ENCODE measurements at places on chromosomes 11 and 22.

- no peak for DNase-seq
Measured at GRCh38 chr11:44381261-44381660, 71.3 kb upstream of the ALX4 start.

- DNase-seq, result no peak
Measured at GRCh38 chr11:128628686-128629085, 41.3 kb upstream of the ETS1 start.

GRCh38 chr11:287821-288477 is 977 bp upstream of the PGGHG start:
- DNase-seq, result peak; percentile 55

GRCh38 chr11:33089776-33090175 is 50.4 kb downstream of the TCP11L1 start:
- no peak for DNase-seq

- DNase-seq, result no peak
Measured at GRCh38 chr11:88515002-88515401, 177.5 kb upstream of the CTSC start.

DNA sequence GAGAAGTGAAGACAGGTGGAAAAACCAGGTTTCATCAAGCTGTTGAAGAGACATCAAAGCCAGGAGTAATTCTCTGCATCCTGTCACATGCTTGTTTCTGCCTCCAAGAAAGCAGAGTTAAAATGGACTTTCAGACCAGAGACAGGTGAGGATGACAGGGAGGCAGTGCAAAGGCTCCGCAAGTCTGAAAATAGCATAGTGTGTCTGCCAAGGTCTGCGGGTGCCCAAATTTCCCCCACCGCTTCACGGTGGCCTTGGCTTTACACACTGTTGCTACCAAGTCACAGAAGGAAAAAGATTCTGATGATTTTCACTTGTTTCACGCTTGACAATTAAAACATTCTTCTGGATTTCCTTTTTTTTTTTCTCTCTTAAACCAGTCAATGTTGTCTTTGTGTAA is 44.2 kb downstream of the SNX19 start:
- no peak for DNase-seq

GRCh38 chr22:20533879-20534265 is 26.5 kb downstream of the MED15 start:
- DNase-seq, result no peak

DNA sequence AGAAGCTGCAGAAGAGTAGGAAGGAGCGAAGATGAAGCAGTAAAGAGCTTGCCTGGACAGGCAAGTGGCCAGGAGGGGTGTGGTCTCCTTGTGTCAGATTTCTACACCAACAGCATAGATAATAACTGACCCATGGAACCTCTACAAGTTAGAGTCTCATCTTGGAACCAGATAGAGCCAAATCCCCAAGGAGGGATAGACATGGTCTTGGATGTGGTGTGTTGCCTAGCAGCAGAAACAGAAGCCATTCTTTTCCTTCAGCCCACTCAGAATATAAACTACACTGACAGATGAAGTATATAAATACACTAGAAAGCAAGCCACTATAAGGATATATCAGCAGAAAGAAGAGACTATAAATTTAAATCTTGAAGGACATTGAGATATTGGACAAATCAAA is 4.3 kb upstream of the CARD16 start:
- no peak for DNase-seq

GRCh38 chr11:14386895-14387480 is 28.0 kb upstream of the RRAS2 start:
- no peak for DNase-seq

GRCh38 chr11:76543006-76543703 is 98.3 kb downstream of the EMSY start:
- DNase-seq, result no peak

GRCh38 chr11:14242187-14242586 is 116.8 kb downstream of the RRAS2 start:
- no peak for DNase-seq

GRCh38 chr11:61935861-61936260 is 14.3 kb upstream of the BEST1 start:
- DNase-seq, result no peak

DNA sequence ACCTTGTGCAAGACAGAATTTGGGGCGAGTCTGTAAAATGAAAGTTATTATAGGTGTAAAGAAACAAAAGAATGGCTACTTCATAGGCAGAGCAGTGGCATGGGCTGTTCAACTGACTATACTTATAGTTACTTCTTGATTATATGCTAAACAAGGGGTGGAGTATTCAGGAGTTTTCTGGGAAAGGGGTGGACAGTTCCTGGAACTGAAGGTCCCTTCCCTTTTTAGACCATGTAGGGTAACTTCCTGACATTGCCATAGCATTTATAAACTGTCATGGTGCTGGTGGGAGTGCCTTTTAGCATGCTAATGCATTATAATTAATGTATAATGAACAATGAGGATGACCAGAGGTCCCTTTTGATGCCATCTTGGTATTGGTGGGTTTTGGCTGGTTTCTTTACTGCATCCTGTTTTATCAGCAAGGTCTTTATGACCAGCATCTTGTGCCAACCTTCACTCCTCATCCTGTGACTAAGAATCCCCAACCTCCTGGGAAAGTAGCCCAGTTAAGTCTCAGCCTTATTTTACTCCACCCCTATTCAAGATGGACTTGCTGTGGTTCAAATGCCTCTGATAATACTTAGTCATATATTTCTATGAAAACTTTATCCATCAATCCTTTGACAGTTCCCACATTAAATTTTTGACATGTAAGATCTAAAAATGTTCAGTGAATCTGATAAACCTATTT is 118.6 kb downstream of the ARHGAP42 start:
- DNase-seq, result no peak

- no peak for DNase-seq
Measured at GRCh38 chr11:40292721-40293508, 1166.5 kb downstream of the LRRC4C start.

- DNase-seq, result no peak
Measured at GRCh38 chr11:27060816-27061460, 20.3 kb downstream of the BBOX1 start.

GRCh38 chr11:35043936-35044335 is 95.0 kb upstream of the CD44 start:
- no peak for DNase-seq

- no peak for DNase-seq
Measured at GRCh38 chr11:64268025-64268892, 16.2 kb downstream of the BAD start.

DNA sequence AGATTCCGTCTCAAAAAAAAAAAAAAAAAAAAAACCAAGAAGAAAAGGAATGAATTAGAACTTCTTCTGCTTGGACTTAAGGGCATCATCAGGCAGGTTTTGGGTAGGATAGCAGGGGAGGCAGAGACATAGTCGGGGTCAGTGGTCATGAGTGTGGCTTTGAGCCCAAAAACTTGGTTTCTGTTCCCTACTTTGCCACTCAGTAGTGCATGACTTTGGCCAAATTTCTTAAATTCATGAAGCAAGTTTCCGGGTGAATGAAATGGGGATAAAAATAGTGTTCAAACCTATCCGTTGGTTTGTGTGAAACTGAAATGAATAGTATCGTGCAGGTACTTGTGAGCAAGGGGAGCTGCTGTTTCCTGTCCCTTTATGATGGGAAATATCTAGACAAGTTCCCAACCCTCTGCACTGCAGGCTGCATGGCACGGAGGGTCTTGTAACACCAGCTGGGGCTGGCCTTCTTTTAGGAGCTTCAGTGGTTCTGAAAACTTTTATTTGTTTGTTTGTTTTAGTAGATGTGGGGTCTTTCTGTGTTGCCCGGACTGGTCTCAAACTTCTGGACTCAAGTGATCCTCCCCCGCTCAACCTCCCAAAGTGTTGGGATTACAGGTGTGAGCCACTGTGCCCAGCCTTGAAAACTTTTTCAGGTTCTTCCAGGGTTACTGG is 18.4 kb downstream of the NEAT1 start:
- DNase-seq, result no peak

GRCh38 chr11:66133216-66133775 is 63.2 kb downstream of the PACS1 start:
- no peak for DNase-seq

DNA sequence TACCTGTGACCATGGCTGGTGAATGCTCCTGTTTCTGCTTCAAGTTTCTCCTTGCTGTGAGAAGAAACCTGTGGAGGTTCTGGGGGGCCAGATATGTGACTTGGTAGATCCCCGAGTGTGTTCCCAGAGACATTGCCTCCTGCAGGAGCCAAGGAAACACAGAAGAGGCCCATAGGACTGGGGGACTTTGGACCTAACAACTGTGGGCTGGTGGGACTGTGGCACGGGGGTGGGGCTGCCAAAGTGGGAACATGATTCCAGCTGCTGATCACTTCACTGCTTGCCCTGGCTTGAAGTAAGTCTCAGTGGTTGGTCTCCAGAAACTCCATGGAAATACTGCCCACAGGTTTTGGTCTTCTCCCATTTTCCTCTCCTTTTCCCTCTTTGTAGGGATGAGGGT is 4.1 kb upstream of the NR1H3 start:
- no peak for DNase-seq

DNA sequence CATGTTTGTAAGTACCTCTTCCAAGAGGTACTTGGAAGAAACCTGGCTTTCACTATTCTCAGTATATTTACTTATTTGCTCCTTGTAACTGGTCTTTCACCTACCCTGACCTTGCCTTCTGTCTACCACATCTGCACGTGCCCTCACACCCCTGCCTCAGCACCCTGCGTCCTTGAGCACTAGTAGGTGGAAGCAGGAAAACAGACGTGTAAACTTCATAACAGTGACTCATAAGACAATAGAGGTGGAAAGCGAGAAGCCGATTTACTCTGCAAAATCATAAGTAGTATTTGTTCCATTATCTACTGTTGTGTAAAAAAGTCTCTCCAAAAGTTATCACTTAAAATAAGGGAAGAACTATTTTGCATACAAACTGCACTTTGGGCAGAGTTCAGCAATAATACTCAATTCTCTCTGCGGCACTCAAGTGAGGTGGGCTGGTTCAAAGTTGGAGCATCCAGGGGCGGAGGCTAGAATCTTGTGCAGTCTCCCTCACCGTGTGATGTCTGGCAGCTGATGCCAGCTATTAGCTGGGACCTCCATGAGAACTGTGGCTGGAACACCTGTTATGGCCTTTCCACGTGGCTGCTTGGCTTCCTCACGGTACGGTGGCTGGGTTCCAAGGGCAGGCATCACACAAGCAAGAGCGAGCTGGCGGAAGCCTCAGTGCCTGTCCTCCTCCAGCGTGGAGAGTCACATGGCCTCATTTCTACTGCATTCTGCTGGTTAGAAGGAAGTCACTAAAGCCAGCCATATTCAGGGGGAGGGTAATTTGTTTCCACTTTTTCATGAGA is 30.4 kb downstream of the PACS1 start:
- DNase-seq, result no peak

DNA sequence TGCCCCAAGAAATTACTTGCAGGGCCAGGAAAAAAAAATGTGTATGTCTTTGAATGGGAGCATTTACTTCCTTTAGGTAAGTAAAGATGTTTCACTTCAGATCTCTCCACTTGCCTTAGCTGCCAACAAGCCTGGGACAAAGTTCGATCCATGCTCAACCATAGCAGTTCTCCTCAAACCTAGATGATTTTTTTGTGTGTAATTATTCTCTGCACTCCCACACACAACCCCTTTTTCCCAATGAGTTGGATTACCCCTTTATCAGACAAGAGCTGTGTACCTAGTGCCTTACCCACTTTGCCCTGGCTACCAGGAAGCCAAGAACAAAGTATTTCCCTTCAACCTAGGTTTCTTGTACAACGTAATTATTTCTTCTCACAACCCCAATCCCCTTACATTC is 35.6 kb downstream of the TPBGL start:
- DNase-seq, result no peak

DNA sequence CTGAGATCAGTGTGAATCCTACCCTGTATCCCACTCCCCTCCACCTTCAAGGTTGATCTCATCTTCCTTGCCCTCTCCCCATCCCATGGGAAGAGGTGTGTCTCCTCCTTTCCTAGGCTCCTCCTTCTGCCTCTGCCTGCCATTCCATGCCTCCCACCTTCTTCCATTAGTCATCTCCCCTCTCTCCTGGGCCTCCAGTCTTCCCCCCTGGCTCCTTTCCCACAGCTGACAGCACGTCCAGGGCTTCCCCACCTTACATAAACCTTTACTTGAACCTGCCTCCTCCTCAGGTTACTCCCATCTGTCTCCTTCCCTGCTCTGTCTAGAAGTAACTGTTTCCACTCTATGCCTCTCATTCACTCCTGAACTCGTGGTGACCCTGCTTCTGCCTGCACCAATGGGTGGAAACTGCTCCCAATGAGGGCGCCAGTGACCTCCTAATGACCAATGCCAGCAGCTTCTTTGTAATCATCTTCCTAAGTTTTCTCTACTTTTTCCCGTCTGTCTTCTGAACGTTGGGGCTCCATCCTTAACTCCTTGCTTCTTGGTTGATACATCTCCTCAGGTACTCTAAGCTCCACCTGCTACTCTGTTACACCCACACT is 266.9 kb upstream of the NARS2 start:
- DNase-seq, result no peak

GRCh38 chr11:15725246-15725645 is 610.5 kb downstream of the INSC start:
- DNase-seq, result no peak

DNA sequence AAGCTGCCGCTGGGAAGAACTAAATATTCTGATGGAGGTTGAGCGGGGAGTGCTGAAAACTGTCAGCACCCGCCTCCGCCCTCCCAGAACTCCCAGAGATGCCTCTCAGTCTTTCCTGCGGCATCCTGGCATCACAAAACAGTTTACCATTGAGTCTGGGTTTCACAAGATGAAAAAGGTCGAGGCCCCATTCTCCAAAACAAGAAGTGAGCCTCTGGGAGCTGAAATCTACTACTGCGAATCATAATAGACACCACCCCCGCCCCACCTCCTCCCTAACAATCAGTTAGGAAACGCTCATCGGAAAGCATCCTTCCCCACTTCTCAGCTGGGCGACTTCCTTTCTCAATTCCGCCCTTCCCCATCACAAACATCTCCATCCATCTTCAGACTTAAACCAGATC is 1.0 kb downstream of the SUN2 start:
- no peak for DNase-seq

- DNase-seq, result no peak
Measured at GRCh38 chr11:26150031-26150430, 181.9 kb upstream of the ANO3 start.
